ENCODE measurements at places on chromosomes 1 and 21. TPM values are rescaled to one million over a fixed set of nuclear protein-coding genes. Genes with fewer than 3 reads are reported as not detected.

The C1orf56 gene
- total RNA-seq: 6.2 TPM

The ITGB2 gene
- total RNA-seq: 0.70 TPM

The SLC35D1 gene
- total RNA-seq: 7.6 TPM

The OR2T4 gene
- total RNA-seq: not detected

The MXRA8 gene
- total RNA-seq: 0.44 TPM

The SPRR2A gene
- total RNA-seq: not detected

The LYPD8 gene
- not detected for total RNA-seq

The DENND1B gene
- 2.3 TPM for total RNA-seq

The COL11A1 gene
- total RNA-seq: 1.6 TPM

The LHX8 gene
- 0.91 TPM for total RNA-seq

The OR2L3 gene
- not detected for total RNA-seq

The GRIK1 gene
- total RNA-seq: not detected

The OR10T2 gene
- total RNA-seq: not detected

The ZBTB8A gene
- 4.6 TPM for total RNA-seq

The SH2D2A gene
- total RNA-seq: 4.2 TPM

The NID1 gene
- 8.0 TPM for total RNA-seq

The SLC44A5 gene
- not detected for total RNA-seq

The ARMH1 gene
- total RNA-seq: 0.38 TPM

The SIPA1L2 gene
- total RNA-seq: 6.3 TPM

The OR10Z1 gene
- total RNA-seq: not detected

The UQCRHL gene
- 8.9 TPM for total RNA-seq

The C1orf116 gene
- 6.5 TPM for total RNA-seq

The PYHIN1 gene
- not detected for total RNA-seq

The AQP10 gene
- not detected for total RNA-seq

The SLC27A3 gene
- 1.8 TPM for total RNA-seq

The KISS1 gene
- total RNA-seq: 0.85 TPM

The GABRD gene
- 0.78 TPM for total RNA-seq

The DNAJC28 gene
- 0.34 TPM for total RNA-seq

The LHX4 gene
- total RNA-seq: 0.27 TPM

The LIN28A gene
- not detected for total RNA-seq

The CLDN17 gene
- total RNA-seq: not detected

The FLG2 gene
- not detected for total RNA-seq

The SAMD13 gene
- total RNA-seq: 0.58 TPM

The TMEM81 gene
- total RNA-seq: 2.9 TPM

The ASAP3 gene
- total RNA-seq: 5.5 TPM

The PGLYRP4 gene
- total RNA-seq: not detected

The HHIPL2 gene
- total RNA-seq: 9.7 TPM

The NPR1 gene
- 1.6 TPM for total RNA-seq

The DOP1B gene
- 3.1 TPM for total RNA-seq

The GABPB2 gene
- 2.4 TPM for total RNA-seq

The XCL1 gene
- total RNA-seq: not detected

The C8A gene
- total RNA-seq: not detected

The KRTAP19-3 gene
- not detected for total RNA-seq

The NR1I3 gene
- not detected for total RNA-seq

The AIRE gene
- not detected for total RNA-seq

The S100A2 gene
- 20.2 TPM for total RNA-seq

The ALX3 gene
- not detected for total RNA-seq

The LSM10 gene
- 42.9 TPM for total RNA-seq

The GPR89A gene
- 16.8 TPM for total RNA-seq

Data from A549 treated with Mapracorat at 1 μM for 4 hours (cell line).